Stimulated activated CD8-positive, alpha-beta memory T cell treated with anti-CD3 and anti-CD28 coated beads, Interleukin-4, amount 100 ng/mL, for 4 hours (primary cell): ENCODE measurements at places on chromosomes 7 and 10.

DNA sequence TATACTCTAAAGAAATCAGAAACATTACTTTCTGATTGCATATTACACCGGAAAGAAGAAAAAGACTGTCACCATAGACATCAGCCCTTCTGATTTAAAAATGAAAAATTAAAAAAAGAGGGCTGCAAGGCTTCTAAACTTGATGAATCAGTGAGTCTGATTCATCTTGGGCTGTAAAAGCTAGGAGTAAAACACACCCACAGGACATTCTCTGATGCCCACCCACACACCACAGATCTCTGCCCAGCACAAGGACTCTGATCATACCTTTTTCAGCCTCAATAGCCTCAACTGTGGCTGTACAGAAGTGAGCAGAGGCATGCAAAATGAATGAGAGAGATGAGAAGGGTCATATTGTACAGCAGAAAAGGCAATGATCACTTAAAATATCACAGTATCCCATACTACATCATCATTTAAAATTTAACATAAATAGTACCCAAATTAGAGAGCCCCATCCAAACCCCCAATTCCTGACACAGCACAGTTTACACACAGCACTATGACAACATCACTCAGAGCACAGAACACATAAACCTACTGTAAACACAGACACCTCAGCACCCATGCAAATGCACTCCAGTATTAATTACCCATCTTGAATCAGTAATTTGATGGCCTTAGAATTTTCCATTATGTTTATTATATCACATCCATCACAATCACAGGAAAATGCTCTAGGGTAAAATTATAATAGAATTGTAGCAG lies 6.4 kb upstream of the MSS51 start:
- no peak for DNase-seq

DNA sequence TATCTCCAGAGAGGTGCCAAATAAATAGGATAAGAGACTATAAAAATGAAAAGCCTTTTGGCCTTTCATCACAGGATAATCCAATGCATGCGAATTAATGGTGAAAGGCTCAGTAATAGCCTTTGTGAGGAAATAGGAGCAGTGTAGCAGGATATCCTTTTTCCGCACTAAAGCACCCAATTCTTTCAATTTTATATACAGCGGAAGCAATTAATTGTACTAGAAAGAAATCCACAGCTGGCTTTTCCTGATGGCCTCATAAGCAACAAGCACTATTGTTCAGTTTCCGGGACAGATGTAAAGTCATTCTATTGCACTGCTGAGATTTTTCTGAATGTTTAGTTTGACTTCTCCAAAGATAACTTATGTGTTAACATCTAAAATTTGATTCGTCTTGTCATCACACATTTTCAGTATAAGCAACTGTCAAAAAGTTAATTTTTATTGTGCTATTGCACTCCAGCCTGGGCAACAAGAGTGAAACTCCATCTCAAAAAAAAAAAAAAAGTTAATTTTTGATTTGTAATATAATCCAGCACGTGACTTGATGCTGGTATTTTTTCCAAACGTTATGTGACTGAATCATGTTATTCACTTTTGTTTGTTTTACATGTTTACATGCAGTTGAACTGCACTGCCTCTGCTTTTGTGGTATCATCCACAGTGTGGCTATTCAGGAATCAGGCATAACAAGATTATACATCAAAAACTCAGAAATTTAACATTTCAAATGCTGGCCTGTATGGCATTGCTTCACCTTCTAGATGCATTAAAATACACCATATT lies 8.4 kb upstream of the BMPR1A start:
- DNase-seq, result no peak

GRCh38 chr10:73083221-73083620 lies 13.4 kb downstream of the P4HA1 start:
- no peak for DNase-seq

DNA sequence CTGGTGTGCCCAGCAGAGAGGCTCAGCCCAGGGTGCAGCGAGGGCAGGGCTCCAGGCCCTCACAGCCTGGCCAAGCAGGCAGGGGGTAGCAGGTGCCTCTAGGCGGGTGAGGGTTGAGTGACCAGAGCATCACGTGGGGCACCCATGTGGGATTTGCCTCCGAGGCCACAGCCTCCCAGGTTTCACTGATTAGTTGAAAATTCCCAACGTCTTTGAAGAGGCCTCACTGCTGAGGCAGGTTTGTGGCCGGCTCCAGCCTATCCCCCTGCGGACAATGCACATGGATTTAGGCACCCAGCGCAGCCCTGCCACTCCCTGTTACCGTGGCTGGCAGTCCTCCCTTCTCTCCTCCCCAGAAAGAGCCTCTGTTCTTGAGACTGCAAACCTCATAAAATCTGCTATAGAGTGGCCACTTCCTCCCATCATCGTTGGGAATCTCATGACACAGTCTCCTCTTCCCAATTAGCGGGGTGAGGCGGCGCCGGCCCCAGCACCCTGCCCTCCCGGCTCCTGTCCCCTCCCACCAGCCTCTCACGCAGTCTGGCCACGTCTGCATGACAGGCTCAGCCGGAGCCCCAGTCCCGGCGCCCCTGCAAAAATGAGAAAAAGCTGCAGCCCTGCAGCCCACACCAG lies 10.8 kb downstream of the MYL10 start:
- no peak for DNase-seq

DNA sequence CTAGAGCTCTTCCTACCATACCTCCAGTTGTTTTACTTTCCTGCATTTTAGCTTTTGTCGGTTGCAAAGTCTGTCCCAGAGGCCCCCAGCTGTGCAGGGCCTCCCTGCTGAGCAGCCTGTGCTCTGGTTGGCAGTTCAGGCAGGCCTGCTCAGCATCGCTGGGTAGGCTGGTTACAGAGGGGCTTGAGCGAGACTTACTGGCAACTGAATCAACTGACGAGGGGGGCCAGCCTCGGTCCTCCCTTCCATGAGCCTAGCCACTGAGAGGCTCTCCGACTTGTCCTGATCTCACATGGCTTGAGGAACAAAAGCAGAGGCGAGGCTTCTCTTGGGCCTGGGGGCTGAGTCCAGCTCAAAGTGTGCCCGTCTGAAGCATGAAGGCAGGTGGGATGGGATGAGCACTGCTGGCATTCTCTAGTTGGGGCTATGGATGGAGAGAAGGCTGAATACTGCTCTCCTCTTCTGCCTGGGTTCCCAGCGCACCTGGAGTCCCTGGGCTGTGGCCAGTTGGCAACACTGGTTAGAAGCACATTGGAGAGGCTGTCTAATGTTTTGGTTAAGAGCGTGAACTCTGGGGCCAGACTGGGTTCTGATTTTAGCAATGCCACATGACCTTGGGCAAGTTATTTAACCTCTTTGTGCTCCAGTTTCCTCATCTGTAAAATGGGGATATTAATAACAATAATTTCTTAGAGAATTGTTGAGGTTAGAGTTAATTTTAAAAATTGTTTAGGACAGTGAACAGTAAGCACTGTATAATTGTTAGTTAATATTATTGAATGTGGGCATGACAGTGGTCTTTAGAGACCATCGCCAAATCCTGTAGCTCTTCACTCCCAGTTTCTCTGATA lies 6.9 kb upstream of the SFRP5 start:
- DNase-seq, result no peak

DNA sequence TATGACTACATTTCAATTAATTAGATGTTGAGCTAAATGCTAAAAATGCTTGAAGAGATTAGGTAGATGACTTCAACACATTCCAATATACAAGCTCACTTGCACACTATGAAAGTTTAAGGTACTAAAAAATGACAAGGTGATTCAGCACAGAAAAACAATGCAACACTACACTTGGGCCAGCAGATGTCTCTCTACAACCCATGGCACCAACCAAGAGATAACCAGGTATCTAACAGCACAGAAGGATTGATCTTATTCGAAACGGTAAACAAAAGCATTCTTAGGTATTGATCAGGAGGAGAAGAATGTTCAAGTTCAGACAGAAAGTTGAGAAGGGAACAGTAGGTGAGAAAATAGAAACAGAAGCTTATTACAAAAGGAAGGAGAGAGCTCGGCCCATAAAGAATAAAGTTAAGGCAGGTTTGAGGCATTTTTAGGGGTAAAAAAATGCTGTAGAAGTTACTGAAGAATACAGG lies 248.2 kb upstream of the KLF14 start:
- no peak for DNase-seq

DNA sequence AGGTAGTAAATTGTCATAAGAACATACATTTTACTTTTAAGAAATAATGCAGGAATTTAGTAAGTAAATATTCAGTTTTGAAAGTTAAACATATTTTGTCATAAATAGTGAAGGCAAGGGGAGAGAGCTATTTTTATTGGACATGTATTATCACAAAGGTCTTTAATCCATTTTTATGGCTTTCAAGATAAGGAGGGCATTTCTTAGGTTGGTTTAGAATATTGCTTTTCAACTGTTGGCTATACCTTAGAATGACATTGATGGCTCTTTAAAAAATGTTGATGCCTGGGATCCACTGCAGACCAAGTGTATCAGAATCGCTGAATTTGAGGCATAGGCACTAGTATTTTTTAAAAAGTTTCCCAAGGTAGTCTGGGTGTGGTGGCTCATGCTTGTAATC lies 34.0 kb downstream of the ADAM22 start:
- DNase-seq, result no peak

DNA sequence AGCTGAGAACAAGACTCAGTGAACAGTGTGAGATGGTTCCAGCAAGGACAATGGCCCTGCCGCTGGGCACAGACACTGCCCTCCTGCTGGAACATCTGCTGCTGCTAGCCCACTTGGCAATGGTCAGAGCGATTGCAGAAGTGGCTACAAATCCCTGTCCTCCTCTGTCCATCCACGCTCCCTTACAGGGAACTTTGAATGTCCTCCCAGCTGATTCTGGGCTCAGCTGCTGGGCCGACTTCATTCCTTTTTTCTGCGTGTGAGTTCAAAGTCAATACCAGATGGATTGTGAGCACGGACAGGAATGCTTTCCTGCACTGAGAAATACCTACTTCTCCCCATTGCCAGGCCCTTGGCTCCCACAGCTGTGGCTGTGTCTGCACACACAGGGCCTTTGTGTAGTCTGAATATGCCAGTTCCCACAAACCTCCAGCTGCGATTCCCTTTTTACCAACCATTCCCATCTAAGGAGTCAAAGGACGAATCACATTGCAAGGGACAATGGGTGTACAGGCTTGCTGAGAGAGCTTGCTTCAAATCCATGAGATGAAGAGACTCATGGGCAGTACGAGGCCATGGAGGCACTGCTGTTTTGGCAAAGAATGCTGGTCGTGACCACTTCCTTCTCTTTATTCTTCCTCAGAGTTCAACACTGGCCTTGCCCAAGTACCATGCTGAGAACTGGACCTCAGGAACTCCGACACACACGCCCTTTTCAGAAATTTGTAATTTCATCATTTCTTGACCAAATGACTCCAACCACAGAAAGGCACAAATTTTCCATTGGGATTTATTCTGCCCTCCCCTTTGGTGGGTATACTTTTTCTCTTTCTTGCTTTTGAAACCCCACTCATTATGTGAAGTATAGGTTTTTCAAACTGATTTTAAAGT lies 44.2 kb downstream of the BPGM start:
- no peak for DNase-seq

DNA sequence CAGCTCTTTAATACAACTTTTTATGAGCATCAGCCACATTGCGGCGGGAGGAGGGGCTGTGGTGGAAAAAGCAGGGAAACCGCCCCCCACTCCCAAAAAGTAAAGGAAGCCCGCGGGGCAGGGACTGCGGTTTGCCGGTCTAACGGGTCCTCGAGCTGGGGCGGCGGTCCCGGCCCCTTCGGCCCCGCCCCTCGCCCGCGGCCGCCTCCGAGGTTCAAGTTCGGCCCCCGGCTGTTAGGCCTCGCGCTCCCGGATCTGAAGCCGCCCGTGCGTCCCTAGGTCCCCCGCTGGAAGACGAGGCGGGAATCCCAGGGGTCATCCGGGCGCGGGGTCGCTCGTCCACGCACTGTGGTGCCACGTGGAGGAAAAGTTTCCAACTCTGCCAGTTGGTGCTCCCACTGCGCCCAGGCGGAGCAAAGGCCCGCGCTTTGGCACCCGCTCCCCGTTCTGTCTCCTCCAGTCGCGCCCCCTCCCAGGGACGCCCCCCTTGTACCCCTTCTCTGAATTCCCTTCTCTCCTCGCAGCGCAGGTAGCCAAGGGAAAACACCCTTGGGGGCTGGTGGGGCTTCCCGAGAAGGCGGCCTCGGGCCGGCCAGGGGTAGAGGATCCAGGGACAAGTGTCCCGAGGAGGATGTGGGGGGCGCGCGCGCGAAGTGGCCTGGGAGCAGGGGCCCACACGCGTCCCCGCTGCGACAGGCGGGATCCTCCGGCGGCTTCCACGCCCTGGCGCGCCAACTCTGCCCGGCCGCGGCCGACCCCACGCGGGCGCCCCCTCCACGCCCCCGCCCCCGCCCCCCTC lies 798 bp upstream of the AUTS2 start:
- DNase-seq, result no peak

- peak; percentile 65 for DNase-seq
Measured at GRCh38 chr10:26438534-26439341, 597 bp downstream of the APBB1IP start.

- no peak for DNase-seq
Measured at GRCh38 chr7:96654630-96655188, 54.9 kb downstream of the SEM1 start.

- DNase-seq, result no peak
Measured at GRCh38 chr7:125032943-125033342, 103.3 kb upstream of the POT1 start.

DNA sequence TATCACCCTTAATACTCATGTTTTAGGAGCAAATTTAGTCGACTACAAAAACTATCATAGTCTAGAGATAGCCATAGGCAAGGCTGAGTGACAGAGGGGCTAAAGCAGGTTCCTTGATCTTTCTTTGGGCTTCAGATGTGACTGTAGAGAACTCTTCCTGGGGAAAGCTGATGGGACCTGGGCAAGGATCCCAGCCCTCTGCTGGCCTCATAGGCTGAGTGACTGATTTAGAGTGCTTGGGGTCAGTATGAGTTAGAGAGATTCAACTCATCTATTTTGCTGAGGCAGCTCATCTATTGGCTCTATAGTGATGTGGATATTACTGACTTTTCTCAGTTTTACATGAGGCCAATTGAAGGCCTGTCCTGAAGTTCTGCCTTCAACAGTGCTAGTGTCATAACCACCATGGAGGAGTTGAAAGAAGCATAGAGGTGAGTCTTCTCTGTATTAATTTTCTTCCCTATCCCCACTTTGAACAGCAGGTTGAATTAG lies 81.6 kb downstream of the SAMD9 start:
- no peak for DNase-seq

DNA sequence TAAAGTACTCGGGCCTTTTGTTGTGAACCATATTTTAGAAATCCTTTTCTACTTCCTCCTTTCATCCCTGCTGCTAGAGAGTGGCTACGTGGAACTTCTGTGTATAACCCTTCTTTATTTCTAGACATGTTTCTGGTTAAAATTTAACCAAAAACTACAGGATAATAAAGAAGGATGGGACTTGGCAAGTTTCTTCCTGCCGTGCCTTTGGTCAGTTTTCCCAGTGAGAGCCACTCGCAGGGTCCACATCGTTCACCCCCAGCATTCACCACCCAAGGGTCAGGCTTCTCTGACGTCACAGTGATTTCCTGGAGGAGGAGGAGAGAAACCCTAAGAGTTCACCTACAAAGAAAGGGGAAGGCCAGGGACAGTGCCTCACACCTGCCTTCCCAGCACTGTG lies 45.4 kb downstream of the NKX6-2 start:
- DNase-seq, result no peak

GRCh38 chr10:71302451-71302850 lies 16.6 kb upstream of the SLC29A3 start:
- DNase-seq, result no peak

GRCh38 chr7:359766-360361 lies 69.9 kb downstream of the FOXL3 start:
- DNase-seq, result no peak

GRCh38 chr7:131897016-131897789 lies 340.8 kb upstream of the PODXL start:
- no peak for DNase-seq
